ENCODE measurements at places on chromosomes 2 and 18.

DNA sequence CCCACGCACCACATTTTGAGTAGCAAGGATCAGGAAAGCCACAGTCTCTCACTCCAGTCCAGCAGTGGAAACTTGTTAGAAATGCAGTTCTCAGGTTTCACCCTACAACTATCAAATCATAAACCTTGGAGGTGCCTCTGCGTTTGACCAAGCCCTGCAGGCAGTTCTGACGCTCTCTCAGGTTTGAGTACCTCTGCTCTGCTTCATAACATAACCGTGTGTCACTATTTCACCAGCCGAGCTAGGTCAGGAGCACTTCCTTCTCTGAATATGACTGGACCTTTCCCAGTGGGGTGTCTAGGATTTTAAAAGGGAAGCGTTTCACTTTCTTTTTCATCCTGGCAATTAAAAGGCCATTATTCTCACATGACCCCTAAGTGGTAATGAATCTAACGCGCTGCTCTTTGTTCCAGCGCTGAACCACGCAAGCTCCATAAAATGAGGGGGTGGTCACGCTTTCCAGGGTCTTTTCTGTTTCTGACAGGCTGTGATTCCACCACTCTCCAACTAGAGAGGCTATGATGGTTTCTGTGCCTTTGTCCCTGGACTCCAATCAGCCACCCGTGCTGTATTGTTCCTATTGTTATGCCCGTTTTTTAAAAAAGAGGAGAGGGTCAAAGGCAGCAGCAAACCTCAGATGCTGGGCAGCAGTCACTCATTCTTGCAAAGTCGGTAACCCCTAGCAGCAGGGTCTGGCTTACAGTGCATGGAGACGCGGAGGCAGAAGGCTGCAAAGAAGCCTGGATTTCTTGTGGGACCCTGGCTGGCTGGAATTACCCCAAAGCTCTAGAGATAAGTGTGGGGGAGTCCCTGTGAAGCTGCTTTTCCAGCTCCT lies 75.2 kb upstream of the CTNNA2 start:
- DNase-seq: no peak

DNA sequence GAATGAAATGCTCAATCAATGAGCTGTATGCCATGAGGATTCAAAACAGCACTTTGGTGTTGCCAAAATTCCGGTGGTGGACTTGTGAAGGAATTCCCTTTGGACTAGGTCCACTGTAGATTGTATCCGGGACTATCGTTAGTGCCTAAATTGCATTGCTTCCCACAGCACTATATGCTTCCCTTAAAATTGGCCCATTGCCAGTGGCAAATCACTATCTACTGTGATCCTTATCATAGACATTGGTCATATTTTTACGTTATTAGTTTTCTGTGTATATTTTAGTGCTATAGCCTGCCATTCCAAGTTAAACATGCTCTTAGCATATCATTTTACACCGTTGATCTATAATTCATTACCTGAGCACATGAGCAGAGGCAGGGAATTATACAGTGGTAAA lies 1.7 kb downstream of the PJVK start:
- peak; percentile 13 for DNase-seq

DNA sequence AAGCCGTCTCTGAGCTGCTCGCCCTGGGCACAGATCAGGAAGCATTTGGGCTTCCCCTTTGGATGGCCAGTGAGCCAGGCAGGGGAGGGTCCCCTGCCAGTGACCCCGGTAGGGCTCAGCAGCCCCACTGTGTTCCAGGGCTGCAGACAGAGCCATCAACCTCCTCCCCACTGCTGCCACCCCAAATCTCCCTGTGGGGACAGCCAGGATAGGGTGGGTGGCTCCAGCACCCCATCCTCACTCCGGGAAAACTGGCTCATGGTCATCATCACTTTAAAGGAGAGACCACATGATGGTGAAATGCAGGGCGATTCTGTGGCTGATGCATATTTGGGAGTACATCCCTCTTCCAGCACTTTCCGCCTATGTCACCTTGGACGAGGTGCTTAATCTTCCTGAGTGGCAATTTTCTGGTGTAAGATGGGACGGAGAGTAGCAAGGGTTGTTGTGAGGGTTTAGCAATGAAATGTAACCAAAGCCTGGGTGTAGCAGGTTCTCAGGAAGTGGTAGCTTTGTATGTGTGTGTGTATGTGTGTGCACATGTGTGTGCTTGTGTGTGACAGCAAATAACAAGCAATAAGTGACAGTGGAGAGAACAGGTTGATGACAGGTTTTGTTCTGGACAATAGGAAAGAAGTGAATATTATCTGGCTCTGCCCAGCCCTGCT lies 61.8 kb downstream of the ACAA2 start:
- no peak for DNase-seq

GRCh38 chr2:150759106-150759505 lies 271.6 kb upstream of the RND3 start:
- no peak for DNase-seq

DNA sequence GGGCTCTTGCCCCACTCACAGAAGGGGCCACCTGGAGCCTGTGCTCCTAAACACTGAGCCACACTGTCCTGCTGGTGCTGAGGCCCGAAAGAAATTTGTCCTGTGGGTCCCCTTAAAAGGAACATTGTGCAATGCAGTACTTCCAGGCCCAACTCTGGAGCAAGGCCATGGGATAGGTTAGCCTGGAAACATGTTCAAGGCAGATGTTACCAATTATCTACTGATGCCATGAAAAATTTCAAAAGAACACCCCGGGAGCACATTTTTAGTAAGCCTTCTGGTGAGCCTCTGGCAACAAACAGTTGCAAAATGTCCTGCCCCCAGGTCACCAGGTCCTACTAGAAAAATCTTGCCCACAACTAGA lies 12.3 kb upstream of the PTMA start:
- no peak for DNase-seq

- no peak for DNase-seq
Observed at GRCh38 chr18:28575123-28575522, 398.2 kb upstream of the CDH2 start.

GRCh38 chr2:195456771-195457170 lies 200.3 kb upstream of the SLC39A10 start:
- DNase-seq: no peak

- no peak for DNase-seq
Observed at GRCh38 chr18:79388043-79388442, 7.7 kb upstream of the NFATC1 start.

DNA sequence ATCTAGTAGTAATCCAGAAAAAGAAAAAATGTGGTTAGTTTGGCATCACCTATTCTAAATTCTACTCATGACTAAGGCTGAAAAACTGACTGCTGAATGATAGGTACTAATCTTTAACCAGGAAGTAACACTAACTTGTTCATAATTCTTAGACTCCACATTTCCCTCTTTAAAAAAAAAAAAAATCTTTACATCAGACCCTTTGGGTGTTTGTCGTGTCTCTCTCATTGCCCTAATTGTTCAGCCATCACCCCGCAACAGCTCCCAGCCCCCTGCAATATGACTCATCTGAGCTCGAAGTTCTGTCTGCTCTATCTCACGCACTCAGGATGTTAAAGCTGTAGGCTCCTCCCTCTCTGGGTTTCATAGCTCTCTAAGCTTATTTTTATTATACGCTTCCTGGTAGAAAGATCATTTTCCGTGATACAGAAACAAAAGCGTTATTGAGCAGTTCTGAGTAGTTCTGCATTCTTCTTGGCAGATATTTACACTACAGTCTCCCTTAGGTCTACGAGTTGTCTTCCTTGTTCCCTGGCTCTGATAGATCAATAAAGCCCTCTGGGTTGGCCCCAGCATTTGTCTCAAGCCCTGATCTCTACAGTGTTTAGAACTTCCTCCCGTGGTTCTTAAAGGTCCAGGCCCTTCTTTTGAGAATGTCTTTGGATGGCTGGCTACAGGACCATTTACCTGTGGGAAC lies 95.6 kb downstream of the TNFRSF11A start:
- no peak for DNase-seq

DNA sequence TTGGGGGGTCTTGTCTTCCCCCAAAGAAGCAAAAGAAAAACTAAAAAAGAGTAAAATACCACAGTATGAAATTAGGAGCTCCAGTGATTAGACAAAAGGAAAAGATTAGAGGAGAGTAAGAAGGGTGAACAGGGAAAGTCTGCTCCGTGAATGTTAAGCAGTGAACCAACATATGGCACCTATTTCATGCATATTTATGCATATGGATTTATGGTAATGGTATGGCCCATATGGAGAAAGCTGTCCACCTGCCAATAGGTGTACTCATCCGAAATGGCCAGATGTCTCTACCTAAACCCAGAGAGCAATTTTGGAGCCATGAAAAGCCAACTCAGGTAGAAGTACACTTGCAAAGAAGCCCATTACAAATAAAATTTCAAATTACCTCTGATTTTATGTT lies 404.0 kb upstream of the RAB6C start:
- DNase-seq: no peak

DNA sequence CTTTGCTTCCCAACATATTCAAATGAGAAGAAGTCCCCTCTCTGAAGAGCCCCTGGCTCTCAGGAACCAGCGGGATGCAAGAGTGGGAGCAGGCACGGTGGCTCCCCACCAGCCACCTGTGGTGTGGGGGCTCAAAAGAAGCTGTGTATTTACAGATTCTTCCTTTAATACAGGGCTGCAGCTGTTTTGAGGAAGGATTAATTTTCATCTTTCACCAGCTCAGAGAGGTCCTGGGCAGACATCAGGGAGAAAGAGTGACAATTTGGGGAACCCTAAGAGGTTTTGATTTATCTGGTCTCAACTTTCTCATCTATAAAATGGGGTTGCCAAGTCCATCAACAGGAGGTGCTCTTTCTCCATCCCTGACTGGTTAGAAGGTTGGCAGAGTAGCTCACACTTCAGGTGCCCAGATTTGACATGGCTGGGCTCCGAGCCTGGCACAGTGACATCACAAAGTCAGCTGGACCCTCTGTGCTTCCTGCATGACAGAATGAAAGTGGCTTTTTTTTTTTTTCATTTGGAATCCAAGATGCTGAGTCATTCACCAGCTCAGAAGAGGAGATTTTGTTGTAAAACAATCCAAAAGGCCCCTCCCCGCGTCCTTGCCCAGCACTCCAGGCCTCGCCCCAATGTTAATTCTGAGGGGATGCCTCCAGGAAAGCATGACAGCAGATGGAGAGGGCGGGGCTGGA lies 15.5 kb upstream of the SIX2 start:
- no peak for DNase-seq

All from NCI-H82 (cell line).